ENCODE measurements at places on chromosomes 3 and 15.
A peak's percentile ranks its signal among the peaks of the same experiment; 100 is the strongest.

- peak; percentile 89 for DNase-seq
Observed at GRCh38 chr15:45198337-45199135, 10.8 kb upstream of the SHF start.

DNA sequence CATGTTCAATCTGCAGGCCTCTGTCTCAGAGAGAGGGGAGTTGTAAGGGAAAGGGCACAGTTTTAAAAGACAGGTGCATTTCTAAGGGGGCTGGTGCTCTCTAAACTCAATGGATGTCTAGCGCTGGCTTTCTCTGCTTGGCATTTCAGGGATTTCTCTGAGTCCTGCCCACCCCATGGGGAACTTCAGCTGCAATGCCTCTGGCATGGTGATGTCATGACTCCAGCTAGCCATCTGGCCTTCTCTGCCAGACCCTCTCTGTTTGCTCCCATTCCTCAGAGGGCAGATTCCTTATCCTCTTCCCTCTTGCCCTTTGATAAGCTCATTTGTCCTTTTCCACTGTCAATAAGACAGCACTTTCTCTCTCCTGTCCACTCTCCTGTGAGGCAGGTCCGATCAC lies 40.8 kb downstream of the RPLP1 start:
- no peak for DNase-seq

DNA sequence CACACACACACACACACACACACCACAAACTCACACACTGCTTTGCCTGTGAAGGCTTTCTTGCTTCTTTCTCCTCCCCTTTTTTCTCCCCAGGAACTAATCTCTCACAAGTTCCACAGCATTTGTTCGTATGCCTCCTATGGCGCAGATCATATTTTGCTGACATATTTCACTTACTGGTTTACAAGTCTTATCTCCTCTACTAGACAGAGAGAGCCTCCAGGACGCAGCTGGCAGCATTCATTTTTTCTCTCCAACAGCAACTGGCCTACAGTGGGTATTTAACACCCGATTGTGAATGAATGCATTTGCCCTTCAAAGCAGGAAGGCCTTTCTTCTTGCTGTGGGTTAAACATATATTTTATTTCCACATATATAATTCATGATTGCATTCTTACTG lies 47.0 kb upstream of the DLG1 start:
- DNase-seq, result no peak

- DNase-seq, result no peak
Observed at GRCh38 chr15:49309889-49310288, 113.2 kb upstream of the FGF7 start.

Measured in T-helper 1 cell (primary cell).